Psoas muscle (tissue), 8 donors: ENCODE measurements at places on chromosomes 12 and 14.

DNA sequence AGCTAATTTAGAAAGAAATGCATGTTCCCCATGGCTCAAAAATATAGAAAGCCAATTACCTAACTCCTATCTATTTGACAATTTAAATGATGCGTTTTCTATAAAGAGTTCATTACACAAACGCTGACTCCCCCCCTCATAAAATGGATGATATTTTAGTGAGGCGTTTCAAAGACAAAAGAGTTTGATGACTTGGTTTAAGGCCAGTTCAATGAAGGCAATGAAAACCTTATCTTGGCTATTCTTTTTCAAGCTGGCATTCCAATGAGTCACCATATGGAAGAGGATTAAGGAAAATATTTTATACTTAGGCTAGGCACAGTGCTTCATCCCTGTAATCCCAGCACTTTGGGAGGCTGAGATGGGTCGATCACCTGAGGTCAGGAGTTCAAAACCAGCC, 62.7 kb downstream of the HMGA2 start:
- DNase-seq = no peak

GRCh38 chr12:132079200-132079599, 64.9 kb downstream of the DDX51 start:
- DNase-seq = no peak

GRCh38 chr14:96588410-96589257, 86.5 kb downstream of the PAPOLA start:
- DNase-seq = no peak

DNA sequence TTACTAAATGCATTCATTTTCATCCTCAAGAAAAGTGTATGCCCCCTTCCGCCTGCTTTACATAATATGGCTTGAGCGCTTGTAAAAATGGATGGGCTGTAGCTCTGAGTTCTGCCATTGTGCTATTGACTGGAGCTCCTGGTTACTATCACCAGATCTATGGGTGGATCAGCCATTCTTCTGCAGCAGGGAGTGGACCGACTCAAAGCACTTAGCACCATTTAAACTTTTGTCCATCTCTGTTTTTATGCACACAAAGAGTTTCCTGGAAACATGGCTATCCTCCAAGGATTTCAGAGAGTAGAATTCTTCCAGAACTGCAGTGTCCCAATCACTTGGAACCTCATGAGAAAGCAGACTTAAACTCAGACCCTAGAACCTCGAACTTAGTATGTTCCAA, 4.5 kb upstream of the NUMB start:
- DNase-seq = no peak
